Thyroid gland (tissue), 4 donors: ENCODE measurements at places on chromosomes 6 and 20.

- DNase-seq = no peak
Measured at GRCh38 chr6:10559522-10560152, 38.5 kb downstream of the GCNT2 start.

- DNase-seq = no peak
Measured at GRCh38 chr20:11302436-11302835, 615.3 kb upstream of the BTBD3 start.

GRCh38 chr6:23305325-23305943, 736.1 kb downstream of the HDGFL1 start:
- DNase-seq = no peak

DNA sequence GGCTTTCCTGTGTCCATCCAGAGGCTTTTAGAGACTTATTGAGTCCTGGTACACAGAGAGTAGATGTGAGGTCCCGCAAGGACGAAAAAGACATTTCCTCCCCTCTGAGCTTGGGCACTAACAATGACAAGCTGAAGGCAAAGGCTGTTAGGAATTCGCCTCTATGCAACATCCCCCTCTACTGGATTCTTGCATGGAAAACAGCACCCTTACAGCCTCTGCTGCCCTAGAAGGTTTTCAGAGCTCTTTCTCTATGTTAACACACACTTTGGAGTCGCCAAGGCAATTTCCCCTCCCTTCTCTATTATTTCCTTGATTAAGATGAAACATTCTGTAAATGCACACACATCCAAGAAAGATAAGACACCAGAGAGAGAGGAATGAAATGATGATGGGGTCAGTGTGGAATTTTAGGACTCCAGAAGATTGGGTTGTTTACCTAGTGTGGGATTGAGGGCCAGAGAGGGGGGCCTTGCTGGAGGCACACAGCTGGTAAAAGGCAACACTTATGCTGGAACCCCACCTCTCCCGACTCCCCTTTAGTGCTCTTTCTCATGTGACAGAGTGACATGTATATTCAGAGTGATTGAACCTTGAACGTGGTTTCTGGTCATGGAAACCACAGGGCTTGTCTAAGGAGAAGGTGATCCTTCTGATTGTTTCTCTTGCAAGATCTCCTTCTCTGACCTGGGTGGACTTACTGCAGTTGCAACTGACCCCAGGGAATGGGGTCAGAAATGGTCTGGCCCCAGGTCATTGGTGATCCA, 300.7 kb downstream of the CLIC5 start:
- DNase-seq = peak; percentile 52

GRCh38 chr6:3190056-3190455, 32.7 kb upstream of the TUBB2A start:
- no peak for DNase-seq

- DNase-seq = no peak
Measured at GRCh38 chr6:162698440-162698839, 29.1 kb downstream of the PRKN start.

GRCh38 chr20:45080867-45081624, 19.9 kb downstream of the KCNS1 start:
- no peak for DNase-seq
